Activated naive CD8-positive, alpha-beta T cell treated with anti-CD3 and anti-CD28 coated beads for 36 hours (primary cell): ENCODE measurements at places on chromosomes 3 and 15.

- DNase-seq = no peak
- H3K27ac ChIP-seq = no peak overlapping the region
- no peaks in the 10 kb centered on the region for H3K36me3 ChIP-seq
- H3K4me3 ChIP-seq = no peak overlapping the region
These were observed 332.7 kb upstream of the SLCO3A1 start for GRCh38 chr15:91520850-91521249.

GRCh38 chr3:153379516-153379915, 217.5 kb downstream of the RAP2B start:
- no peaks in the 10 kb centered on the region for H3K27me3 ChIP-seq
- H3K27ac ChIP-seq = no peak overlapping the region
- H3K4me1 ChIP-seq = no peaks in the 10 kb centered on the region
- no peaks in the 10 kb centered on the region for H3K36me3 ChIP-seq

DNA sequence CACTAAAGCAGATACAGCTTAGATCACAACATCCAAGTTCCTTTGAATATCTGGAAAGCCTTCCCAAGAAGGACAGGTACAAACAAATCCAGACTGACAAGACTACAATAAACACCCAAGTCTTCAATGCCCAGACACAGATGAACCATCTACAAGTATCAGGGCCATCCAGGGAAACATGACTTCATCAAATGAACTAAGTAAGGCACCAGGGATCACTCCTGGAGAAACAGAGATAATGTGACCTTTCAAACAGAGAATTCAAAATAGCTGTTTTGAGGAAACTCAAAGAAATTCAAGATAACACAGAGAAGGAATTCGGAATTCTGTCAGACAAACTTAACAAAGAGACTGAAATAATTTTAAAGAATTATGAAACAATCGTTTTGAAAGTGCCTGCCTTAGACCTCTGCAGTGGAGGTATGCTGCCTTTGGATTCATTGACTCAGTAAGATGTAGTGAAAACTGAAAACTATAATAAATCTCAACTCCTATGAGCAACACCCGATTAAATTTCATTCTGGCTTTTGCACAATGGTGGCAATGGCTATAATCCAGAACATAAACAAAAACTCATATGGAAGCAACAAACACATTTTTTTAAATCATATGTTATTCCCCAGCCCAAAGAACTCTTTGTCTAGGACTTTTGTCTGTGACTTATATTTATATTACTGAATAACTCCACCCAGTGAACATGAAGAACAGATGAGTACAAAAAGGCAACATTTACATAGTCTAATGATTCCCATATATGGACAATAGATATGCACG, 12.6 kb upstream of the COL8A1 start:
- no peak overlapping the region for H3K4me3 ChIP-seq
- peaks cover 3% of the 10 kb centered on the region for H3K4me1 ChIP-seq
- peaks cover 8% of the 10 kb centered on the region for H3K27me3 ChIP-seq
- DNase-seq = no peak
- no peak overlapping the region for H3K27ac ChIP-seq

- no peaks in the 10 kb centered on the region for H3K36me3 ChIP-seq
- no peaks in the 10 kb centered on the region for H3K27me3 ChIP-seq
- no peak overlapping the region for H3K27ac ChIP-seq
- peaks cover 25% of the 10 kb centered on the region for H3K4me1 ChIP-seq
- DNase-seq = no peak
These were observed 30.8 kb downstream of the MUC20 start for GRCh38 chr3:195751560-195751959.

DNA sequence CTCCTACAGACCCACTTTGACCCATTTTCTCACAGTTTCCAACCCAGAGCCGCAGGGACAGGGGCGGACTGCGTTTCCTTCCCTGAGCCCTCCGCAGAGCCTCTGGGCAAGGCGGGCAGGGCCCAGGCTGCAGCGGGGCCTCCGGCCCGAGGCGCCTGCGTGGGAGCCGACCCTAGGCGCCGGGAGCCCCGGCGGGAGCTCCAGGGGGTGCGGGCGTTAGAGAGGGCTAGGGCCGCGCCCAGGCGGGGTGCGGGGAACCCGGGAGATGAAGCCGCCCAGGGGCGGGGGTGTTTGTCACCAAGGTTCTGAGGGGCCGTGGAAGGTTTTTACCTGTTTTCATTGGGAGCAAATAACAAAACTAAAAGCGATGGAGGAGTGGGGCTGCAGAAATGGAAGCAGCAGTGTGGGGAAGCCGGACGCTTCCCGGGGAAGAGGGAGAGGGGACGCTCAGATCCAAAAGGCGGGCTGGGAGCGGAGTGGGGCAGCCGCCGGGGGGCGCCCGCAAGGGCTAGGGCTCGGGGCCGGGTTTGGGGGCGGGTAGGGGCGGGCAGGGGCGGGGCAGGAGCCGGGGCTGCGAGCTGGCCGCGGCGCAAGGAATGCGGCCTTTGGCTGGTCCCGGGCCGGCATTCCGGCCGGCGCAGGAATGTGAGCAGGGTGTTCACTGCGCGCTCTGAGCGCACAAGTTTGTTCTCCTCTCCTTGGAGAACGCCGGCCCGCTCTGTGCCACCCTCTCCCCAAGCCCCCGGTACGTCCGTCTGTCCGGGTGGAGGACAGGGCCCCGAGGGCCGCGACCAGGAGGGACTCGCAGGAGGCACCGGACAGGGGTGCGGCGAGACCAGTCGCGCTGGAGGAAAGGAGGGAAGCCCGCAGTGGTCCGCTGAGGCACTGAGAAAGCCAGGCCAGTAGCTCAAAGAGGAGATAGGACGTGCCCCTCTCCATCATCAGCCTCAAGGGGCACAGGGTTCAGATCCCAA, 61.1 kb downstream of the AMOTL2 start:
- H3K36me3 ChIP-seq = no peaks in the 10 kb centered on the region
- no peak for DNase-seq
- H3K27ac ChIP-seq = no peak overlapping the region
- H3K4me1 ChIP-seq = peaks cover 1% of the 10 kb centered on the region

DNA sequence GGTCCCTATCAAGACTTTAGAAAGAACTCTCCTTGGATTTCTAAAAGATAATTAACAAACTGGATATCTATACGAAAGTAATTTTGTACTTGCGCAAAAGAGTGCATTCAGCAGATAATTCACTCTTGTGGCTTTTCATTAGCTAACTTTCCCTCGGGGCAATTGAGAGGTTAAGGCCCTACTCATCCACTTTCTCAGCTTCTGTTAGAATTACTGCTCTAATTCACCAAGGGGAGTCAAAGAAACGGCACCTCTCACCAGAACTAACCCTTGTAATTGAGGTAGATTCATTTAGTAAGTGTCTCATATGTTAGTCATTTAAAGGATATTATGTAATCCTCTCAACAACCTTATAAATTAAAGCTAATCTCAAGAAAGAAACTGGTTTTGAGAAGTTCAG, 22.5 kb upstream of the MB21D2 start:
- H3K27me3 ChIP-seq = peaks cover 5% of the 10 kb centered on the region
- DNase-seq = no peak
- H3K4me1 ChIP-seq = peaks cover 2% of the 10 kb centered on the region
- no peak overlapping the region for H3K4me3 ChIP-seq
- H3K36me3 ChIP-seq = no peaks in the 10 kb centered on the region

- H3K4me1 ChIP-seq = peaks cover 51% of the 10 kb centered on the region
- H3K4me3 ChIP-seq = peak overlapping the region; percentile 99
- DNase-seq = no peak
- peaks cover 16% of the 10 kb centered on the region for H3K27me3 ChIP-seq
- H3K27ac ChIP-seq = peak overlapping the region; percentile 89
- peaks cover 65% of the 10 kb centered on the region for H3K36me3 ChIP-seq
These were observed 2.6 kb downstream of the BHLHE40 start for GRCh38 chr3:4981665-4982494.

GRCh38 chr3:175695251-175695650, 836.1 kb downstream of the NAALADL2 start:
- no peaks in the 10 kb centered on the region for H3K27me3 ChIP-seq
- no peak overlapping the region for H3K4me3 ChIP-seq
- no peak overlapping the region for H3K27ac ChIP-seq
- no peaks in the 10 kb centered on the region for H3K36me3 ChIP-seq
- DNase-seq = no peak

DNA sequence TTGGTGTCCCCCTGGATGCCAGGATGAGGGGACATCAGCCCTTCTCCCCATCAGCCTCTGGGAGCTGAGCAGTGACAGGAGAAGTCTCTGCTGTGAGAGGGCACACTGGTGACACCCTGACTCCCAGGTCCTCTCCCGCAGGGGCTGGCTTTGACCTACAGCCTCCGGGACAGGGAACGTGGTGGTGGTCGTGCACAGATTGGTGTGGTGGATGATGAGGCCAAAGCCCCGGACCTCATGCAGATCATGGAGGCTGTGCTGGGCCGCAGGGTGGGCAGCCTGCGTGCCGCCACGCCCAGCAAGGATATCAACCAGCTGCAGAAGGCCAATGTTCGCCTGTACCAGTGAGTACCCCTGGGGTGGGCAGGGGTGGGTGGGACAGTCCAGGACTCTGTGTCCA, 6.8 kb downstream of the VILL start:
- peaks cover 51% of the 10 kb centered on the region for H3K4me1 ChIP-seq
- H3K36me3 ChIP-seq = peaks cover 31% of the 10 kb centered on the region
- DNase-seq = no peak
- no peak overlapping the region for H3K4me3 ChIP-seq
- H3K27ac ChIP-seq = peak overlapping the region; percentile 56

DNA sequence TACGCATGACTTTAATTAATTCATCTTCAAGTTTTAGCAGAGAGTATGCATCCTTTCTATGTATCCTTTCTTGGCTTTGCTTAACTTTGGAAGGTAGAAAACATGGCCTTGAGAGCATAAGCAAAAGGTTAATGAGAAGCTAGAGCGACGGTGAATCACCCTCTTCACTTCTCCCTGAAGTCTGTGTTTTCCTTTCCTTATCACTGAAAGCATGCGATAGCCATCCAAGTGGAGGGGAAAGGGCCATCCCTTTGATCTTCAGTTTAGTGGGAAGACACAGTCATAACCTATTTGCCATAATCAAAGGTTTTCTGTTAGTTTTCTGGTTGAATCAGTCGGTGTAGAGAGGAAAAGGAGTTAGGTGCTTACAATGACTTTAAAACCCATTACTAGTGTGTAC, 354.0 kb upstream of the ROBO2 start:
- DNase-seq = no peak
- H3K4me3 ChIP-seq = no peak overlapping the region
- no peak overlapping the region for H3K27ac ChIP-seq
- no peaks in the 10 kb centered on the region for H3K36me3 ChIP-seq
- H3K4me1 ChIP-seq = no peaks in the 10 kb centered on the region

- no peak overlapping the region for H3K4me3 ChIP-seq
- no peak overlapping the region for H3K27ac ChIP-seq
- no peaks in the 10 kb centered on the region for H3K27me3 ChIP-seq
- DNase-seq = no peak
These were observed 39.2 kb upstream of the SEMA4B start for GRCh38 chr15:90161950-90162361.

GRCh38 chr3:133038731-133039375, 662 bp downstream of the TMEM108 start:
- H3K27ac ChIP-seq = no peak overlapping the region
- peaks cover 5% of the 10 kb centered on the region for H3K4me1 ChIP-seq
- no peak overlapping the region for H3K4me3 ChIP-seq
- H3K27me3 ChIP-seq = peaks cover 55% of the 10 kb centered on the region
- DNase-seq = peak; percentile 2
- no peaks in the 10 kb centered on the region for H3K36me3 ChIP-seq

DNA sequence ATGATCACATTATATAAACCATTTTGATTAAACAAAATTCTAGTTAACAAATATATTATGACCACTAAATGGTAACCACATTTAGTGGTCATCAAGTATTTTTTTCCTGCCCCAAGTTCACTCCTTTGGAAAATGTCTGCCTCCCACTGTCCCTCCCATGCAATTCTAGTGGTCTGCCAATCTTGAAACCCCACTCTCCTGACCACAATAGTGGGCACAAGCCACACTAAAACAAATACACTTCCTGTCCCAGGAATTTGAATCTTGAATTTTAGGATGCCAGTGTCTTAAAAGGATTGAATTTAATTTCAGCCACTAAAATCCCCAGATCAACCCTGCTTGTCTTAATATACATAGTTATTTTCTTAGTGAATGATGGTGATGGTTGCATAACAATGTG, 14.0 kb upstream of the GPR156 start:
- H3K27ac ChIP-seq = no peak overlapping the region
- H3K27me3 ChIP-seq = peaks cover 10% of the 10 kb centered on the region
- no peak for DNase-seq
- peaks cover 2% of the 10 kb centered on the region for H3K4me1 ChIP-seq

DNA sequence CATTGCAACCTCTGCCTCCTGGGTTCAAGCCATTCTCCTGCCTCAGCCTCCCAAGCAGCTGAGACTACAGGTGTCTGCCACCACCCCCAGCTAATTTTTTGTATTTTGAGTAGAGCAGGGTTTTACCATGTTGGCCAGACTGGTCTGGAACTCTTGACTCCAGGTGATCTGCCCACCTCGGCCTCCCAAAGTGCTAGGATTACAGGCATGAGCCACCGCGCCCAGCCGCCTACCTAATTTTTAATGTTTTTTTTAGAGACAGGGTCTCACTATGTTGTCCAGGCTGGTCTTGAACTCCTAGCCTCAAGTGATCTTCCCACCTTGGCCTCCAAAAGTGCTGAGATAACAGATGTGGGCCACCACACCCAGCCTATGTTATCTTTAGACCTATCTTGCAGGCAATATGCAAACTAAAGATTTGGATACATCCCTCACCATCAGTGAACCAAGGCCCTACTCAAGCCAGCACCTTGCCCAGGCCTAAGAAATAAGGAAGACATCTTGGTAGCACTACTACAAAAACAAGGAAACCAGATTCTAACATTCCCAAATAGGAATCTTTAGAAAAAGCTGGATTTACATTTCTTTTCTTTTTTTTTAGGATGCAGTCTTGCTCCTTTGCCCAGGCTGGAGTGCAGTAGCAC, 6.3 kb upstream of the GMPPB start:
- peaks cover 4% of the 10 kb centered on the region for H3K36me3 ChIP-seq
- no peaks in the 10 kb centered on the region for H3K27me3 ChIP-seq
- DNase-seq = no peak
- H3K4me1 ChIP-seq = no peaks in the 10 kb centered on the region
- no peak overlapping the region for H3K4me3 ChIP-seq
- no peak overlapping the region for H3K27ac ChIP-seq

DNA sequence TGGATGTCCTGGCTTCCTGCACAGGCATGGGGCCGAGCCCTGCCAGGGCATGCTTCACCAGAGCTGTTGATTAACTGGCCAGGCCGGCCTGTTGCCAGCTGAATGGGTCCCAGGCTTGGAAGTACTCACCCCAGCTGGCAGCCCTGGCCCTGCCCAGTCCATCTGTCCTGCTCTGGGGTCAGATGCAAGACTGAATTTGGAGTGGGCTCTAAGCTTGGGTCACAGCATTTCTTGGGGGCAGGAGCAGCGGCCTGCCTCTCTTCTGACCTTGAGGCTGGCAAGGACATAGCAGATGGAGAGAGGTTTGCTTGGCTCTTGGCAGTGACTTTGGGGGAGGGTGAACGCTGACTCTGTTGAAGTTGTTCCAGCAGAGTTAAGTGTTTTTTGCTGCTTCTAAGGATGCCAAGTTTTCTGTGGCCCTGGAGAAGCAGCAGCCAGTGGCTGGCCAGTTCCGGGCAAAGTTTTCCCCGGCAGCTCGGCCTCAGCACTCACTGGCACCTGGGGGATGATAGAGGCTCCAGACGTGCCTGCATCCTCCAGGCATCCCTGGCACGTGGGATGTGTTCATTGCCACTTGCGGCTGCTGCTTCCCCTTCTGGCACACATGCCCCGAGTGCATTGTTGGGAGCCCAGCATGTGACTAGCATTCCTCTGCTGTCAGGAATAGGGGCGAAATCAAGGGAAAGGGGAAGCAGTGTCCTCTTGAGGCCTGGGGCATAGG, 22.9 kb downstream of the PDIA5 start:
- H3K4me1 ChIP-seq = peaks cover 25% of the 10 kb centered on the region
- H3K27me3 ChIP-seq = no peaks in the 10 kb centered on the region
- no peak overlapping the region for H3K27ac ChIP-seq
- H3K36me3 ChIP-seq = peaks cover 25% of the 10 kb centered on the region
- H3K4me3 ChIP-seq = no peak overlapping the region
